Activated CD4-positive, alpha-beta memory T cell treated with anti-CD3 and anti-CD28 coated beads, Interleukin-2, amount 10 ng/mL, durations not matched to agents 7 days and 5 days (primary cell): ENCODE measurements at places on chromosomes 4 and X.
A peak's percentile ranks its signal among the peaks of the same experiment; 100 is the strongest.

DNA sequence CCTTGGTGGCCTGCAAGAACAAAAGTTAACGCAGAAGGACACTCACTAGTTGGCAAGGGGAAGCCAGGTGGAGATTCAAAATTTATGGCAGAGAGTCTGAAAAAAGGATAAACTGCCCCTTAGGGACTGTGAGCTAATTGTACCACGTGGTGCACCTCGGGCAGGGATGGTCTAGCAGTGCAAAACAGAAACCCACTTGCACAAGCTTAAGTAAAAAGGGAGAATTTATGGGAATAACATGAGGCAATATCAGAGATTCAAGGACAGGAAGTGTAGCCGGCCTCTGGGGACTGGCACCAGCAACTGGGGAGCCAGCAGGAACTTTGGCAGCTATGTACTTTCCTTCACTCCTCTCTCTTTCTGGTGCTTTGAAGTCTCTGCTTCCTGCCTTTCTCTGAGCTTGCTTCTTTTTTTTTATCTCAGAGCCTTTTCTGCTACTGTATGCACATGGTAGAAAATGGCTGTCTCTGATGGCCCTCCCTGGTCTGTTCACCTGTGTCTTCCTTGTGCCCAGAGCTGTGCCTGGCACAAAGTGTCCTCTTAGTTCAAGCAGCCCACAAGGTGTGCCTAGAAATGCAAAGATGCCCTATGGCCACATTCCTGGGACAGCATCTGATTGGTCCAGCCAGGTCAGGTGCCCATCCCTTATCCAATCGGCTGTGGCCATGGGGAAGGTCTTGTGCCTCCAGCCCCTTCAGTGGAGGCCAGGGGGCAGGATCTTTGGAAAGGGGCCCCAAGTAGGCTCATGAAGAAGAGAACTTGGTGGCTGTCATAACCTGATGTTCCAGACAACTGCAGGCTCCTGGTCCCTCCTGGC is 114.8 kb upstream of the ATP6AP2 start:
- DNase-seq: no peak

DNA sequence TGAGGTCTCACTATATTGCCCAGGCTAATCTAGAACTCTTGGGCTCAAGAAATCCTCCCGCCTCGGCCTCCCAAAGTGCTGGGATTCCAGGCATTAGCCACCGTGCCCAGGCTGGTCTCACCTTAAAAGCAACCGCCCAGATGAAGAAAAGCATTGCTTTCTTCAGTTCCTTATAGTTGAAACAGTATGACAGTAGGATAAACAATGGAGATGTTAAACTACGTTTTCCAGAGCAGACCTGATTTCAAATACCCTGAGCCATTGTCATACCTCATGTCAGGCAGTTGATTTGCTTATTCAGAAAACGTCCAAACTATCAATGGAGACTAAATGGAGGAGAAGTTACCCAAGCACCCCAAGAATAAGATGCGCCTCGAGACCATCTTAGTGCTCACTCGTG is 26.3 kb upstream of the TMEM131L start:
- no peak for DNase-seq

DNA sequence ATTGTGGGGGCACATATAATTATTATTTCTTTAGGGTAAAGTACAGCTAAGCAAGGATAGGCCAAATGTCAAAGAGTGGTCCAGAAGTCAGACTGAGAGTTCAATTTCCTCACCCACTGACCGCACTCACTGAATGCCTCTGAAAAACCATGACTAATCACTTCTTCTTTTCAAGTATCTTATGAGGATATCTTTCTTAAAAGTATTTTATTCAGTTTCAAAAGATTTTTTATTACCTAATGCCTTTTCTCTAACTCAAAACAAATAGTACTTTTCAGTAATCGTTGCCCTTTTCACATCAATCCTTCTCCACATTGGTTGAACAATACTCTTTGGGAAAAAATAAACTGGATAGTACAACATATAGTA is 61.7 kb upstream of the CAMK2D start:
- DNase-seq: no peak

DNA sequence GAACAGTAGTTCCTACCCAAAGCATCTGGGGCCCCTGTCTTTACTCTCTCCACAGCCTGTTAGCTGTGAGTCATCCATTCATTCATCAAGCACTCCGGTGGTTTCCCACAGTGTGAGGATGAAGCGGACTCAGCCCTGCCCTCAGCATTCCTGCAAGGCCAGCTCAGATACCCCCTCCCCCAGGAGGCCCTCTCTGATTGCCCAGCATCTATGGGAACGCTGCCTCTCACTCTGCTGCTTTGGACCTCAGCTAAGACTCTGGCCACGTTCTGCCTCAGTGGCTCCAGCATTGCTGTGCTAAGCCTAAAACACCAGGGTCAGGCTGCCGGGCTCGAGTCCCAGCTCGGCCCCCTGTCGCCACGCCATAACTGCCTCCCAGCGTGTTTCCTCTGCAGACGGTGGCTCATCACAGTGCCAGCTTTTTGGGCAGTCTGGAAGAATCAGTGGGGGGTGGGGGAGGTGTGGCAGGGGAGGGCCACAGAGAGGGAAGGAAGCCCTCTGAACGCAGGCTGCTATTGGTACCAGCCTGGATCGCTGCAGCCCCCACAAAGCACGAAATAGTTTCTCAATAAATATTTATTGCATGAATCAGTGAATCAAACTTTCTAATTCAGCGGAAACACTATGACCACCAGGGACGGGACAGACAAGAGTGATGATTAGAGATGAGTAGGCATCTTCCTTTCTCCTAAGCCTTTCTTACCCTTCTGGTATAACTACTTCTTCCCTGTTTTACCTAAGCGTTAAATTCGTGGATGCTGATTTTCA is 74.4 kb downstream of the SORCS2 start:
- DNase-seq: no peak

DNA sequence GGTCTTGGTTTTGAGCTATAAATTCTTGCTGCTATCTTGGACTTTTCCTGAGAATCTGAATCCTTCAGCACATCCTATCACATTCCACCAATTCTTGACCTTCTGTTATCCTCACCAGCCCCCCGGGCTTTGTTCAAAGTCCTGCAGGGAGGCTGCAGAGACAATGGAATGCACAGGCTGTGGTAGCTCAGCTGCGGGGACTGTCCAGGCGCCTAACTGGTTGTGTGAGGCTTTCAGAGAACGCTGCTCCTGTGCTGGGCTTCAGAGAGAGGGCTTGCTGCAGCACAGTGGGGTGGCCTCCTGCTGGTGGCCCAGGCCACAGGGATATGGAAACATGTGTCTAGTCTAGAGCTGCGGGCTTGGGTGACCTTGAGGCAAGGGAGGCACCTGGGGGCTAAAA is 196.3 kb upstream of the GATB start:
- no peak for DNase-seq

- no peak for DNase-seq
These were observed 350.0 kb upstream of the CASK start for GRCh38 chrX:42273387-42273786.

GRCh38 chrX:39470588-39471407 is 627.0 kb downstream of the BCOR start:
- no peak for DNase-seq

DNA sequence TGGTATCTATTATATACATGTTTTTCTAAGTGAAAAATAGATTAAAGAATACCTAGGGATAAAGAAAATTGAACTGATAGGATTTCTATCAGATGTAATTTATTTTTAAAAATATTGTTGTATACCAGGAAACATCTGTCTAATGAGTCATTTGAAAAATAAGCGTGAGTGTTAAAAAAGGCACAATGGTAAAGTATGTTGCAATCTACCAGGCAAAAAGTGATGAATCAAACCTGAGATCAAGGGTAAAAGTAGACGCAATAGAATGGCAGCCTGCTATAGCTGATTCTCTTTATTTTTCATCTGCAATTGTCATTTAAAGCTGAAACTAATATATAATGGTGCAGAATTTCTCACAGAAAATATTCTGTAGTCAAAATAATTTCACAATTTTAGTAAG is 1119.6 kb downstream of the PCDH18 start:
- DNase-seq: no peak

DNA sequence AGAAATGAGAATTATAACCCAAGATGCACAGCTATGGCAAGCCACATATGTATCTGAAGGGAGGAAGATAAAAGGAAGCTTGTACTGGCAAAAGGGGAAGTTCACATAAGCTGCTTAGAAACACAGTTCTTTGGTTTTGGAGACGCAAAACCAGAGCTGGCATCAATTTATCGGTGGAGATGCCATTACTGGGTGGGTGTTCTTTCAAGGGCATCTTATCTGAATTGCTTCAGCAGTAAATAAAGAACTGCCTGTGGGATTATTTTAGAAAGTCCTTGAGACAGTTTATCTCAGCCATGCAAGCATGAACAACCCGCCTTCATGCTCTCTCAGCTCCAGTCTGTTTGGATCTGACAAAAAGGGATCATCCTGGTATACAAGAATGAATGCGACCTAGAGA is 60.8 kb downstream of the DDX60 start:
- no peak for DNase-seq

GRCh38 chr4:1575418-1576303 is 108.5 kb downstream of the FAM53A start:
- no peak for DNase-seq

DNA sequence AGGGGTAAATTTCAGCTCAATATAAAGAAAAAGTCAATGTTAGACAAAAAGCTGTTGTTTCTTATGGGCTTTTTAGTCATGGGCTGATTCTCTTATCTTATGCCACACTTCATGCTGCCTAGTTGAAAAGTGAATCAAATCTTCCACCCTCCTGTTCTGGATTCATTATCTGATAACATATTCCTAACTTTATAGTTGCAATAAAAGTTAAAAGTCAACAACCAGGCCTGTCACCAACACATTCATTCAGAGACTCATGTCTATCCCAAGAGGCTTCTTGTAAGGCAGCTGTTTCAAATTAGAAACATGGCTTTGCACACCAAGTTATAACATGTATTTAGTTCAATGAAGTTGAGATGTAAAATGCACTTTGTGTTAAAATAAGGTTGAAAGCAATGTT is 243.8 kb downstream of the ADAMTS3 start:
- DNase-seq: no peak

DNA sequence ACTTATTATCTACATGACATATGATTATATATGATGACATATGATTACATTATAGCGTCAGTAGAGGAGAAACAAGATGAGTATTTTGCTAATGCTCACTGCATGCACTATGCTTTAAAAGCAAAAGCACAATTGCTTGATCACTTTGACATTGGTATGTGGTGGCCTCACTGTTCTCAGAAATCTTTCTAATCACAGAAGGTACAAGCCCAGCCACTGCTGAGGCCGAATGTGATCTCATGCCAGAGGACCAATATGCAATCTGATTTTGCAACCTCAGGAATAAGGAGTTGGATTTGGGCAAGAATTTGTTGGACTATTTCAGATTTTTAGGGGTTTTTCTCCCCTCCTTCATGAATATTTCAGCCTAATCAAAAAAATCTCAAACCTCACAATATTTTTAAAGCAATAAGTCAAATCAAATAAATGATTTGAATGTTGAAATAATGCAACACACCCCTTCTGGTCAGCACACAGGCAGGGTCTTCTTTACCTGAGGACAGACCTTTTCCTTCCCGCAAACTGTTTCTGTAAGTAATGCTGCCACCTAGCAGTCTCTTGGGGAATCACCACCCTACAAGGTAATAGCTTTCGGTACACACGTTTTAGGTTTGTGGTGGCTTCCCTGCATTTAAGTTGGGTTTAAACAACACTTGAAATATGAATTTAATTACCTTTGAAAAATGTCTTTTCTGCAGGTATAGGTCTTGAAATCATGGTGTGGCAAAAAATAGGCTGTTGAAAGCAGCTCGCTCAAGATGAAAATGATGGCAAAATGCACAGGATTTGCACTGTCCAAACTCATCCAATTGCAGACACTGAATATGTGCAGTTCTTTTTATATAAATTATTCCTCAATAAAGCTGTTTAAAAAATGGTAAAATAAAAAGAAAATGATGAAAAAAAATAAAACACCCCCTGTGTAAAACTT is 4.8 kb upstream of the CXCL13 start:
- peak; percentile 23 for DNase-seq

DNA sequence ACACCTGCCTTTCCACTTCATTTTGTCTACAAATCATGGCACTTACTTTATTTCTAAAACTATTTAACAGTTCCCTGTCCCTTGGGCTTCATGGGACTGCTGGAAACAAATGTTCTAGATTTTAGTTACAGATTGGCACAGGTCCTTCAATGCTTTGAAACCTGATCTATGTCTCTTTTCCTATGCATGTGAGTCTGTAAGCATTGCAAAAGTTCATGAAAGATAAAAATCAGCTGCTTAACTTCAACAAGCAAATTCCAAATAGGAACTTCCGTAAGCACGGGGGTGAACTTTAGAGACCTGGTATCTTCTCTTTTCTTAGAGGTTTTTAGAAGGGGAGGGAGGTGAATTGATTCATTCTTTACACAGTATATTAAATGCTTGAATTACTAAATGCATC is 9.5 kb downstream of the LGI2 start:
- DNase-seq: no peak

GRCh38 chr4:104906276-104906675 is 240.4 kb upstream of the TET2 start:
- DNase-seq: no peak

- DNase-seq: no peak
These were observed 118.5 kb upstream of the OTUD4 start for GRCh38 chr4:145298885-145299284.

DNA sequence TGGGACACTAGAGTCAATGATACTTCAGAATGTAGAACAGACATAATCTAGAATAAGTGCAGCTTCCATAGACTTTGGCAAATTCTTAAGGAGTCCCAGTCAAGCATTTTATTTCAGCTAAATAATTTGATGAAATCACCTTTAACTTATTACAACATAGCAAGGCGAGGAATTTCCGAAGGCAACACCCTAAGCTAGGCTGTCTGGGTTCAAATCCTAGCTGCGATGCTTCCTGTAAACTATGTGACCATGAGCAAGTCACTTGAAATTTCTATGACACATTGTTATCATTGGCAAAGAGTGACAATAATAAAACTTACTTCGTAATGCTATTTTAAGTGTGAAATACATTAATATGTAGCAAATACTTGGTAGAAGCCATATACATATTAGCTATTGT is 679.1 kb downstream of the DMD start:
- no peak for DNase-seq

DNA sequence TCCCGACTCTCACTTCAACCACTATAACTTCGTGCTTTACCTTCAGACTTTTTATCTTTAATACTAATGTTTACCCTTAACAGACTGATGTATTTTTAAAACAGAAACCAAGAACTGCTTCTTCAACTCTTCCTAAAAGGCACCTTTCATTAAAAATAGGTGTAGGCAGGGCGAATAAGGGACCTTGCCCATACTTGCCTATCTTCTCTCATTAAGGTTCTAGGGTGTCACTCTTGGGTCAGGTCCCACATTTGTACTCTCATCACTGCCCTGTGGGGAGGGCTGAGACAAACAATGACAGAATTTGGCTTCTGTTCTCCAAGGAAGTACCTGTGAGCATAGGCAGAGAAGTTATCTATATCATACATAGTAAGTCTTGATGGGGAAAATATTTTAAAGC is 69.7 kb downstream of the ANKRD50 start:
- DNase-seq: no peak
